Stimulated activated CD4-positive, alpha-beta T cell treated with anti-CD3 and anti-CD28 coated beads, TNF-alpha, amount 100 ng/mL, for 48 hours (primary cell): ENCODE measurements at places on chromosomes 1 and 21.
A peak's percentile ranks its signal among the peaks of the same experiment; 100 is the strongest.

DNA sequence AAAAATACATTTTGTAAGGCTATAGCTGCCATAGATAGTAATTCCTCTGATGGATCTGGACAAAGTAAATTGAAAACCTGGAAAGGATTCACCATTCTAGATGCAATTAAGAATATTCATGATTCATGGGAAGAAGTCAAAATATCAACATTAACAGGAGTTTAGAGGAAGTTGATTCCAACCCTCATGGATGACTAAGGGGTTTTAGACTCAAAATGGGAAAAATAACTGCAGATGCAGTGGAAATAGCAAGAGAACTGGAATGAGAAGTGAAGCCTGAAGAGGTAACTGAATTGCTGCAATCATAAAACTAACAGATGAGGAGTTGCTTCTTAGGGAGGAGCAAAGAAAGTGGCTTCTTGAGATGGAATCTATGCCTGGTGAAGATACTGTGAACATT is 230.8 kb downstream of the KCTD3 start:
- DNase-seq = no peak

- no peak for DNase-seq
Observed at GRCh38 chr1:112529301-112529700, 20.5 kb downstream of the WNT2B start.

- DNase-seq = no peak
Observed at GRCh38 chr1:200299571-200299970, 110.3 kb downstream of the ZNF281 start.

DNA sequence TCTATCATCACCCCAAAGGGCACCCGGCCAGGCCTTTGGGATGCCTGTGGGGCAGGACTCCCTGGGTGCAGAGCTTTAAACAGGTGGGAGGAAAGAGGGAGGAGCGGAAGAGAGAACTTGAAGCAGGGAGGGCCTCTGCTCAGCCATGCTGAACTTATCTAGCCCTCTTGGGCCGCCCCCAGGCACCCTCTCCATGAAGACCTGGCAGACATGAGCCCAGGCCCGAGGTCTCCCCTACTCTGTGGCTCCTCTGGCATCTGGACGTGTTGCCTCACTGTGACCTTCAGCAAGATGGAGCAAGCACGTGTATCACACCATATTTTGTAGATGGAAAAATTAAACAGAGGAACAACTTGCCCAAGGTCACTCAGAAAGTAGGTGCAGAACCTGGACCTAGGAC is 711.4 kb downstream of the MATN1 start:
- DNase-seq = no peak

- no peak for DNase-seq
Observed at GRCh38 chr1:47948126-47948525, 49.1 kb downstream of the TRABD2B start.

DNA sequence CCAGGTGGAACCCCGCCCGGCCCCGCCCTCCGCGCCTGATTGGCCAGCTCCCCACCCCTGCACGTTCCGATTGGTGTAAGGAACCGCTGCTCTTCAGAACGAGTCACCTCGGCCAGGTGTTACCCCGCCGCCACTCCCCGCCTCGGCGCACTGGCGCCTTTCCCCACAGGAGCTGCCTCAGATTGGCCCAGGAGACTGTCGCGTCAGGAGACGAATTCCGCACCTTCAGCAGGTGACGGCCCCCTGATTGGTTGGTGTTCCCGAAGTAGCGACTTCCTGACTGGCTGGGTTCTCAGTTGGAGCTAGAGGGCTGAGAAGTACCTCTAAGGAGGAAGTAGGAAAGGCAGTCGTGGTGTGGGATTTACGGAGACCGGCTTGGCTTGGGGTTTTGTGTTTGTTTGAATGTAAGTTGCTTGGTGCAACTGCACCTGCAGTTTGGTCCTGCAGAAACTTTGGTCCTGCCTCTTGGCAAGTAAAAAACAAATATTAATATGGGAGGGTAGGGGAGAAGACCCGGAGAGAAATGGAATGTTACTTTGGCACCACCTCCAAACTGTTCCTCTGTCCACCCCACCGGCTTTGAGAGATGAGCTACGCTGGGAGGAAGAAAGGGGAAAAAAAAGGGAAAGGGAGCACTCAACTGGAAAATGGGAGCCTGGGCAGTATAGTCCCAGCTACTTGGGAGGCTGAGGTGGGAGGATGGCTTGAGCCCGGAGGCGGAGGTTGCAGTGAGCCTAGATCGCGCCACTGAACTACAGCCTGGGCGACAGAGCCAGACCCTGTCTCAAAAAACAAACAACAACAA is 415 bp upstream of the F11R start:
- peak; percentile 92 for DNase-seq

- DNase-seq = no peak
Observed at GRCh38 chr1:179053486-179053885, 27.8 kb downstream of the FAM20B start.

GRCh38 chr1:95108792-95109191 is 8.4 kb upstream of the TLCD4 start:
- no peak for DNase-seq

- no peak for DNase-seq
Observed at GRCh38 chr1:195236991-195237889, 1371.0 kb downstream of the KCNT2 start.

DNA sequence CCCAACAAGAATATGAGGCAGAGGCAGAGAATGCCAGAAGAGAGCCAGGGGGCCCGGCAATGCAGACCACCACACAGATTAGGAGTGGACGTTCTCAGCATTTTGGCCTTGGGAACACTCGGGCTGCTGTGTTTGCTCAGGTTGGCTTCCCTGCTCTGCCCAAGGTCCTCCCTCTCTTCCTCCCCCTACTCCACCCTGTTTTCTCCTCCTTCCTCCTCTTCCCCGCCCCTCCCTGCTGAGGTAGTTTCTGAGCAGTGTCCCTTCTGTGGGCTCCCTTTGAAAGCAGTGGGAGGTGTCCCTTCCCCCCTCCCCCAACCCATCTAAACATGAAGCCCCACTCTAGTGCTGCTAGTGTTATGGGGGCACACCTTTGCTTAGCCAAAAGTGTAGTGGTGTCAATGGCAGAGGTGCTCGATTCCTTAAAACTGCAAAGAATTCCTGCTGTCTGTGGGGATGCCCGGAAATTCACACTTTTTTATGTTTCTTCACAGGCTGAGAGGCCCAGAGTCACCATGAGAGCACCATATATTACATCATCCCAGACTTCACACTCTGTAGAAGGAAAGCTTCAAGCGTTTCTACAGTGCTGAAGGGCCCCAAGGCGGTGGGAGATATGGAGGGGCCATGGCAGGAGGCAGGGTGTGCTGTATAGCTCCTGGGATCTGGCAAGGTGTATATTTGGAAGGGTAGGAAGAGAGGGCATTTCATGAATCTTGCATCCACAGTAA is at the start of gene HHIPL2:
Gene HHIPL2 (minus strand): TSS at position 161 of the 728 bp plus-strand sequence. CDS start 60 bp downstream, at position 101.
- DNase-seq = no peak

GRCh38 chr21:15978215-15978738 is 248.5 kb downstream of the USP25 start:
- no peak for DNase-seq

GRCh38 chr1:226737819-226738420 is 1.2 kb downstream of the ITPKB start:
- DNase-seq = no peak

DNA sequence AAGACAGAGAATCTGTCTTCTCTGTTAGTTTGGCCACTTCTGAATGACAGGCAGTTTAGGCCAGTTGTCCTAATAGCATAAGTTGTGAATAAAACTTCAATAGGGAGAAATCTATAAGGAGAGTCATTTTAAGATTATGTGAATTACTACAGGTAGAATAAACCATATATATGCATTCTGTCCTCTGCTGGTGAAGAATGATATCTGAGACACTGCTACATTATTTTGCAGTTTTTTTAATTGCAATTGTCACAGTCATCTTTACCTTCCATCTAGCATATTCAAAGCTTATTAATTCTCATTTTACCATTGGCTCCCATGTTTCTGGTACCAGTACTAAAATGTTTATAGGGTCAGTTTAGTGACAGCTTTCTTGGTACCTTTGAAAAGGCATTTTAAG is 519.6 kb upstream of the DEPDC1 start:
- DNase-seq = no peak

GRCh38 chr1:178412400-178412770 is 84.4 kb downstream of the CLEC20A start:
- DNase-seq = no peak

- DNase-seq = no peak
Observed at GRCh38 chr1:64092851-64093371, 110.5 kb upstream of the UBE2U start.

- no peak for DNase-seq
Observed at GRCh38 chr1:157141212-157141855, 3.1 kb upstream of the ETV3 start.

DNA sequence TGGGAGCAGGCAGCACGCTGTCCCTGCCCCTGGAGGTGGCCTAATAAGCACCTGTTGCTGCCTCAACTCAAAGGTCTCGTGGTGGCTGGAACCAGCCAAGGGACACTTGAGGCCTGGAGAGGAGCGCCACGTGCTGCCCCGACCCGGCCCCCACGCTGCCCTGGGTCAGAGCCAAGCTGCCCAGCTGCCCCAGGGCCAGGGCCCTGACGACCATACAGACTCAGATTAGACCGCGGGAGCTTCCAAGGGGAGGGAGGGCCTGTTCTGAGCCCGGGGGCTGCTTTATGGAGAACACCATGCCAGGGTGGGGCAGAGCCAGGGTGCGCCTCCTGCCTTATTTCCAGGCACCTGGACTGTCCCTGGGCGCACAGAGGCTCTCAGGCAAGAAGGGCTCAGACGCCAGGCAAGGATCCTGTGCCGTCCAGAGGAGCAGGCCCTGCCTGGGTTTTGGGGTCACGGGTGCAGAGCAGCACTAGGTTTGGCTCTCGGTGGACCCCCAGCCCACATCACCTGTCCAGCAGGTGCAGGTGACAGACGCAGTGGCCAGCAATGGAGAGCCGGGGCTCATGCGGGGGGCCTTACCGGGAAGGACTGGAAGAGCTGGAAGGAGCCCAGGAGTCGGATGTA is 18.6 kb downstream of the KRTAP10-1 start:
- no peak for DNase-seq

DNA sequence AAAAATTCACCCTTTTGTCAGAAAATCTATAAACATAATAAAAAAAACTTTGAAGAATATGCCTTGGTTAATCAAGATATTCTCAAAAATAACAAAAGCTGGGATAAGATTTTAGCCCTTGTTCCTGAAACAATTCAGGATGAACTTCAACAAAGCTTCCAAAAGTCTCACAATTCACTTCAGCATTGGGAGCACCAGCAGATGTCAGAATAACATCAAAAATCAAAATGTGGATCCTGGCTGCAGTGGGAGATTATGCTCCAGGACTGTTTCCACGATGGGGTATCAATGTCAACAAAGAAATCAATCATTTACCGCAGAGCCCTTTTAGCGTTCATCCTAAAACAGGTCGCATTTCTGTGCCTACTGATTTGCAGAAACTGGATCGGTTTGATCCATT is 35.2 kb downstream of the ZNF670 start:
- no peak for DNase-seq

DNA sequence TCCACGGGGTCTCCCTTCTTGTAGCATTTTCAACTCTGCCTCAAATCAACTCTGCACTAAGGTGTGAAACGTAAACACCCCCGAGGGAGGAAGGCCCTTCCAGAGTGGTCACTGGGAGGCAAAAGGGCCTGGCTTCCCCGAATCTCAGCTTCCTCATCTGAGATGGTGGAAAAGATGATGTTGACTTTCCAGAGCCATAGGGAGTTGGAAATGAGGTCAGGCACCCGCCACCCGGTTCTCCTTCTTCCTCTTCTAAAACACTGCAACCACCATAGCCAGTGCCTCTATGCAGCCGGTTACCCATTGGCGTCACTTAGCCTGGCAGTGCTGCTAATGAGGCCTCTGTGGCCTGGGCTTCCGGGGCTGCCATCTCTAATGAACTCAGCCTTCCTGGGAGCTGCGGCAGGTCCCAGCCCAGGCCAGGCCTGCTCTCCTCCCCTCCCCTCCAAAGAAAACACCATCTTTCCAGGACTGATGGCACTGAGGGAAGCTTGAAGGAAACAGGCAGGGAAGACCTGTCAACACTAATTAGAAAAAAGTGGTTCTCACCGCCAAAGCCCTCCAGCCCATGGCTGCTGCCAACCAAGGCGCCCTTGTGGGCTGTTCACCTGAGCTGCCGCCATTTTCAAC is 175.0 kb downstream of the KAZN start:
- DNase-seq = no peak

GRCh38 chr1:114010433-114011184 is 31.3 kb downstream of the OLFML3 start:
- DNase-seq = no peak

DNA sequence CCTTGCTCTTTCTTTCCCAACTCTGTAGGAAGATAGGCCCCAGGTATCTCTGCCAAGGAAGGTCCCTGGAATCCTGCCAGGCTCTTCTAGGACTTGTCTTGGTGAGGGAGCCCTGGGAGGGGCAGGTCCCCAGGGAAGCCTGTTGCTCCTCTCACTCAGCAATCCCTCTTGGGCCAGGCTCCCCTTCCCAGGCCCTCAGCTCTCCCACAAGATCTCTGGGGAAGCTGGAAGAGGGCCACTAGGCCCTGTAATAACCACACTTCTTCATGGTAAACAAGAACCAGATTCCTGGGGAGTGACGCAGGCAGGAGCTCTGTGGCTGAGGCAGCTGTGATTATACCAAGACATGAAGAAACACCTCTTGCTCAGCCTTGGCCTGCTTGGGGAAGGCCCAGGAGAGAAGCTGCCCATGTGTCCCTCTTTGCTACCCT is 9.9 kb upstream of the MAPKAPK2 start:
- DNase-seq = no peak

DNA sequence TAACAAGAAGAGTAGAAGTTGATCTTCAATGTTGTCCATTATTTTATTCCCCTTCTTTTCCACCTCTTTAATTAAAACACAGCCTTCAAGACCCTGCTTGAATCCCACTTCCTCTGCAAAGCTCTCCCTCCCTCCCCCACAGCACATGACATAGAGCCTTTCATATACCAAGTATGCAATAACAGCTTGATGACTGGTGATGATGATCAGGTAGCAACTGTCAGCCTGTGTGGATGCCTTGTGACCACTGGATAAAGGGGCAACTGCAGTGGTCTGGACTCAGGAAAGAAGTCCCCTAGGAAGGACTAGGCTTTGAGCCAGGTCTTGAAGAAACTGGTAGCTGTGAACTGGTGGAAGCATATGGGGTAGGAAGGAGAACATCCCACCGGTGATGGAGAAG is 53.8 kb upstream of the PRDX6 start:
- no peak for DNase-seq

GRCh38 chr1:206797534-206798383 is 25.5 kb upstream of the IL10 start:
- no peak for DNase-seq

DNA sequence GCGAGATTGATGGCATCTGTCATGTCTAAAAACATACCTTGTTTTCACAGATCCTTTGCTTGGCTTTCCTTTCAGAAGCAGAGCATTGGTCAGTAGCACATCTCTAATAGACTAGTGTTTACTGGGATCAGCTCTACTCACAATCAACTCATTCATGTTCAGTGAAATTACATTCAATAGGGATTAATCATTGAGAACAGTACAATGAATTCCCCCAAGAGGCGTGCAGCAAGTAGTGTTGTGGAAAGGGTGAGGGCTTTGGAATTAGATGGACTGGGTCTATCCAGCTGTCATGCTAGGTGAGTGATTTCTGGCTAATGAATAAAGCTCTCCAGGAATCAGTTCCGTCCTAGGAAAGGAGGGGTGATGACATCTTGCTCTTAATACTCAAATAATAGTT is 155.2 kb upstream of the COA6 start:
- no peak for DNase-seq

GRCh38 chr1:75203415-75204277 is 69.5 kb downstream of the LHX8 start:
- no peak for DNase-seq

- DNase-seq = no peak
Observed at GRCh38 chr1:240138867-240139266, 47.2 kb downstream of the FMN2 start.

- DNase-seq = no peak
Observed at GRCh38 chr1:94022471-94023189, 98.3 kb downstream of the ABCA4 start.

- DNase-seq = no peak
Observed at GRCh38 chr1:83889707-83890106, 109.2 kb downstream of the TTLL7 start.
